ENCODE measurements at places on chromosomes 2 and 18.
A peak's percentile ranks its signal among the peaks of the same experiment; 100 is the strongest.

- DNase-seq: peak; percentile 72
Observed at GRCh38 chr2:237059155-237059875, 26.4 kb upstream of the COPS8 start.

GRCh38 chr18:5422626-5423025, 121.2 kb downstream of the EPB41L3 start:
- no peak for DNase-seq

DNA sequence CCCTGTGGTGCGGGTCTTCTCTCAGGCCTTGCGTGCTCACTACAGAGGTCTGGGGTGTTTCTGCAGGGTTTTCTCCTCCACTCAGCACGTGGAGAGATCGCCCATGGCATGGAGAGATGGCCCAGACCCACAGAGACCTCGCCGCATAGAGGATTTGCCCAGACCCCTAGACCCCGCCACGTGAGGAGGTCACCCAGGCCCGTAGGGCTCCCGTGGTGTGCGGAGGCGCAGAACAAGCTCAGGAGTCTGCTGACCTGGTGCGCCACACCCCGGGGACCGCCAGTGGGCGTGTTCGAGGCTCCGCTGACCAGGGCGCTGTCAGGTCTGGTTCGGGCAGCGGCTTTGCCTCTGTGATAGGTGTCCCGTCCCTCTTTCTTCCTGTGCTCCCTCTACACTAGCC, 64.5 kb downstream of the ADI1 start:
- no peak for DNase-seq

DNA sequence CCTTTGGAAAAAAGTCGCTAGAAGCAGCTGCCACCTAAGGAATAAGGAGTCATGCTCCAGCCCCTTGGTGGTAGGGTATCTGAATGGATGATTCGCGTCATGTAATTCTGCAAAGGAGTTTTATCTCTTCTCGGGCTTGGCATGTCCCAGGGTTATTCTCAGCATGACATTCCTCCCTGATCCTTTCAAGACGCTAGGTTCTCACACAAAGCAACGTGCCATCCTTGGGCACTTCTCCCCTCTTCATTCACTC, 355.6 kb downstream of the MYCN start:
- DNase-seq: no peak

DNA sequence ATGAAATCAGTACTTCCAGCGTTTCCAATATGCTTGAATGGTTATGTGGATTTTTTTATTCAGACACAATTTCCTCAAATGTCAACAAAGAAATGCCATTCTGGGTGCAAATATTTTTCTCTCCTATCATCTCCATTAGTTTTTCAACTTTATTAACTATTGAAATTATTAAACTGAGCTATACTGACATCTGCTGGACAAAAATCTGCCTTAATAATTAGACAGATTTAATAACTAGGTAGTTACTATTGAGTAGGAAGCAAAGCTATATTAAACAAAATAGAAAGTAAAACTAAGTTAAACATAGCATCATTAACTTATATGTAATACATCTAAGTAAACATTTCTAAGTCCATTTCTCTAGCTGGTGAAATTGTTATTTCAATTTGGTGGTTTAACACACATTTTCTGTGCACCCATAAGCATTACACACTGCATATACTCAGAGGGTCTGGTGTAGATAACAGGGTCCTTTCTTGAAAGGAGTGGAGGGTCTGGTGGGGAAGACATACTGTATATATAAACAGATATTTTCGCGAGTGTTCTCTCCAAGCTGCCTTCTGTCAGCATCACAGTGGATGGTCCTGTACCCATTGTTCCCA, 77.0 kb downstream of the LANCL1 start:
- DNase-seq: peak; percentile 14

- no peak for DNase-seq
Observed at GRCh38 chr18:13422541-13423147, 204.1 kb downstream of the LDLRAD4 start.

DNA sequence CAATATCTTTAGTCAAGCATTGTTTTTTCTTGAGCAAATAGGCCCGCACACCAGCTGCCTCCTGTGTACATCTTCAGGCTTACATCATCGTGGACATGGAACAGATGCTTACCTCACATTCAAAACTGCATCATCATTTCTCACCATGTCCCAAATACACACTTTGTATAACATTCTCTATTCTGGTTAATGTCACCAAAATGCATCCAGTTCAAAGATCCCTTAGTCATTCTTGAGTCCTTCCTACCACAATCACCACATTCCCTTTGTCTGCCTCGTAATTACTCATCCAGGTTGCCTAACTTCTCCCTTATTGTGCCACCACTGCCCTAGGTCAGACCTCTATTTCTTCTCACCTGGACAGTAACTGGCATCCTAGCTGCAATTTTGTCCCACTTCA, 373.7 kb upstream of the GALNT5 start:
- no peak for DNase-seq

DNA sequence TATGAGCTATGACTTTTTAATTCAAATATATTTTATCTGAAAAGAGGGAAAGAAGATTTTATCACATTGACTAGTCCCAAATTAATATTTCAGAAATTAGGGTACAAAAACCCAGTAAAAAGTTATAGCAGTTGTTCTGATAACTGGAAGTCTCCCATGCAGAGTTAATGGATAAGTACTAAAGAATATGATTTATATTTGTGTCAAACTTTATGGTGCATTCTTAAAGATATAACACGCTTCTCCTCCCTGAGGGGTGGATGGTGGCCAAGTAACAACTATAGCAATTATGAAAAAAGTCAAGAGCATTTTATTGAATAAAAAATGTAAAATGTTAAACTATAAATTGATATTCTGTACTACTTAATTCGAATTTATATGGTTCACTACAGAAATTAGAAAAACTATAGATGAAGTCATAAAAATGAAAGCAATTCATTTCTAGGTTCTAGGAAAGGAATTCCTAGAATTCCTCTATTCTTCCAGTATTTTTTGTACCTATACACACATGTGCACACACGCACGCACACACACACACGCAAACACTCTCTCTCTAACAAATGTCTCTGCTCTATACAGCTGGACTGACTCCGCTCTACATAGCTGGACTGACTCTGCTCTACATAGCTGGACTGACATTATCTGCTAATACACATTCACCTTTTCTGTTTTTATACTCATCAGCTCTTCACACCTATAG, 111.3 kb downstream of the PRELID3A start:
- no peak for DNase-seq

- DNase-seq: no peak
Observed at GRCh38 chr18:68893354-68893753, 95.5 kb downstream of the CCDC102B start.

- no peak for DNase-seq
Observed at GRCh38 chr2:26674002-26674751, 18.3 kb upstream of the KCNK3 start.

- no peak for DNase-seq
Observed at GRCh38 chr2:191686729-191687128, 8.8 kb downstream of the NABP1 start.

- DNase-seq: no peak
Observed at GRCh38 chr2:70960833-70961647, 17.4 kb upstream of the ANKRD53 start.

DNA sequence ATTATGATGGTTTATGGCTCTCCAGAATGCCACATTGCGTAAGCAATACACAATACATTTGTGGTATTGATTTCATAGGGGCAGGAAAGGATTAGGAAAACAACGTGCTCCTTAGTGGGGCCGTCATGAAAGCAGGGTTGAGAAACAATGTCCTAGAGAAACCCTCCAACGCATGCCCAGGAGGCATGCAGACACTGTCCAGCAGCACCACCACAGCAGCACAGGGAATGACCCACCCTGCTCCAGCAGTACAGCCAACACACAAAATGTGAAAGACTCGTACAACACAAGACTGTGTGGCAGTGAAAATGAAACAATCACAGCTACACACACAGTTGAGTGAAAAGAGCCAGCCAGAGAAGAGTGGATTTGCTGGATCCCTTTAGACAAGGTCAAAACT, 66.3 kb downstream of the FAM168B start:
- DNase-seq: no peak

GRCh38 chr2:106664669-106665068, 177.5 kb downstream of the CD8B2 start:
- DNase-seq: peak; percentile 47

GRCh38 chr2:10327896-10328669, 25.4 kb downstream of the HPCAL1 start:
- DNase-seq: peak; percentile 92

DNA sequence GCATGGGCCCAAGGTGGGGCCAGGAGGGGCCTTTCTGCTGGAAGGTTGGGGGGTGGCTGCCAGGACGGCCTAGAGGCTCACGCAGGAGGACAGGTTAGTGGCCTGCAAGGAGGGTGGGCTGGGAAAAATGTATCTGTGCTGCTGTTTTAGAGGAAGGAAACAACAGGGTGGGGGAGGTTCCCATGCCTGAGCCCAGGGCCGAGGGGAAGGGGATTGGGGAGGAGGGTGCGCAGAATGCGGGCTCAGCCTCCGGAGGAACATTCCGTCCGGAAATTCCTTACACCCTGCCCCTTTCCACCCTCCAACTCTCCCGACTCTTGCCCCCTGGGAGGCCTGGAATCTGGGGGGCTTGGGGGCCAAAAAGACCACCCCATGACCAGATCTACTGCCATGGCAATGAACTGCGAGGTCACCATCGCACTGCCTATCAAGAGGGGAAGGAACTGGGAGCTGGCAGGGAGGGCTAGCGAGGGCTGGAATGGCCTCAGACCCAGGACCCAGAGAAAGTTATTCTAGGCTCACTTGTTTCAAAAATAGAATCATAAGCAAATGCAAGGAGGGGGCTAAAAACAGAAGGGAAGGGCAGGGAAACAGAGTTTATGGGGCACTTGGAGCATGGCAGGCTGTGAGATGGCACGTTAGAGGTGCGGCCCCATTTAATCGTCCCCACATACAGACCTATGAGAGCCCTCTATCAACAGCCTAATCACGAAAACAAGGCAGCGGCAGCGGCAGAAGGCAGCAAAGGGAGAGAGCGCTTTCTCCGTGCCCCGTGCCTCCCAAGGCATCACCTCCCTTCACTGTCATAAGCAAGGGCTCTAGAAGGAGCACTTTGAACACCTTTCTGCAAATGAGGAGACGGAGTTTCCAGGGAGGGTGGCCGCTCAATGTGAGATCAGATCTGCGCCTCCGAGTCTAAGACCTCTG, 90.4 kb downstream of the TNS1 start:
- DNase-seq: no peak

DNA sequence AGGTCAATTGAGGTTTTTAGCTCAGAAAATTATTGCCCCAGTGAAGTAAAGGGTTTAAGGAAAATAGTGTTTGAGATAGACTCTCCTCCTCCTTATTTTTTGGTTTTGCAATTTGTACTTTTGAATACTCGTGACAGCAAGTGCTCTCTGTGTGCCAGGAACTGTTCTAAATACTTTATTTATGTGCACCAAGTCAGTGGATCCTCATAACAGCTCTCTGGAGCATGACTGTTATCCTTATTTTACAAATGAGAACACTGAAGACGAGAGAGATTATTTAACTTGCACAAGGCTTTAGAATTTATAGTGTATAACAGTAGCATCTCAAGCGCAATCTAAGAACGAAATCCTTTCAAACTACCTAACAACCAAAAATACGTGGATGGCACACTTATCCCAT, 24.7 kb downstream of the BABAM2 start:
- no peak for DNase-seq

- no peak for DNase-seq
Observed at GRCh38 chr2:143706354-143706753, 577.1 kb downstream of the ARHGAP15 start.

GRCh38 chr2:239512054-239512453, 111.2 kb upstream of the HDAC4 start:
- DNase-seq: no peak

Data from RPMI8226 (cell line).